ENCODE measurements at places on chromosomes 13 and 19.

DNA sequence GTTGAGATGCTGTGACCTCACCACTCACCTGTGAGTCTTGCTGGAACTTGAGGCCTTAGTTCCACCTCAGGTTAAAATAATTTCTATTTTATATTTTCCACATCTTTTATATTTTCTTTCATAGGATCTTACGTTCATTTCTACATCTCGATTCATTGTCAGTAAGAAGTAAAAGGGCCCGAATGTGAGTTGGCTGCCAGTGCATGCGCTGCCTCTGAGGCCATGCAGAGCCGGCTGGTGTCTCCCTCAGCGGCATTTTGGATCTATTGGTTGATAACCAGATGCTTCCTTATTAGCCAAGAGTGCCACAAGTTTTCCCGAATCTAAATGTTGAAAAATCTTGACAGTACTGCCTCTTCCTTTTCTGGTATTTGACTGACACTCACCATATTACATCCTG lies 347.3 kb downstream of the TEX29 start:
- no peak for DNase-seq

GRCh38 chr13:29977476-29978120 lies 127.2 kb upstream of the UBL3 start:
- no peak for DNase-seq

GRCh38 chr13:31781064-31781463 lies 41.7 kb downstream of the RXFP2 start:
- no peak for DNase-seq

- no peak for DNase-seq
These were observed 12.6 kb downstream of the NCR1 start for GRCh38 chr19:54918499-54918898.

Data from HL-60 (cell line).